ENCODE measurements at places on chromosomes 3 and 15. TPM values are rescaled to one million over a fixed set of nuclear protein-coding genes. Genes with fewer than 3 reads are reported as not detected.

GRCh38 chr3:150094150-150094933 lies 123.6 kb upstream of the PFN2 start:
- no peak overlapping the region for H3K27ac ChIP-seq
- H3K4me1 ChIP-seq: peaks cover 8% of the 10 kb centered on the region
- H3K36me3 ChIP-seq: no peaks in the 10 kb centered on the region
- no peaks in the 10 kb centered on the region for H3K27me3 ChIP-seq
- DNase-seq: no peak
- H3K4me3 ChIP-seq: no peak overlapping the region

GRCh38 chr3:20072422-20072821 lies 32.2 kb downstream of the KAT2B start:
- peaks cover 2% of the 10 kb centered on the region for H3K27me3 ChIP-seq
- no peak overlapping the region for H3K4me3 ChIP-seq
- no peaks in the 10 kb centered on the region for H3K36me3 ChIP-seq
- DNase-seq: no peak
- no peak overlapping the region for H3K27ac ChIP-seq

DNA sequence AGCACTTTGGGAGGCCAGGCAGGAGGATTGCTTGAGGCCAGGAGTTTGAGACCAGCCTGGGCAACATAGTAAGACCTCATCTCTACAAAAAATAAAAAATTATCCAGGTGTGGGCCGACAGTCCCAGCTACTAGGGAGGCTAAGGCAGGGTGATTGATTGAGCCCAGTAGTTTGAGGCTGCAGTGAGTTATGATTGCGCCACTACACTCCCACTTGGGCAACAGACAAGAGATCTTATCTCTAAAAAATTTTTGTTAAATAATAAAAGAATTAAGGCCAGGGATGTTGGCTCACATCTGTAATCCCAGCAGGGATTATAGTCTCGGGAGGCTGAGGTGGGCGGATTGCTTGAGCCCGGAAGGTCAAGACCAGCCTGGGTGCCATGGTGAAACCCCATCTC lies 25.8 kb upstream of the NFKBIZ start:
- peaks cover 11% of the 10 kb centered on the region for H3K36me3 ChIP-seq
- H3K27me3 ChIP-seq: no peaks in the 10 kb centered on the region
- no peak for DNase-seq
- H3K4me3 ChIP-seq: no peak overlapping the region
- no peak overlapping the region for H3K27ac ChIP-seq

- no peaks in the 10 kb centered on the region for H3K36me3 ChIP-seq
- no peak overlapping the region for H3K4me3 ChIP-seq
- no peaks in the 10 kb centered on the region for H3K4me1 ChIP-seq
- no peaks in the 10 kb centered on the region for H3K27me3 ChIP-seq
- H3K27ac ChIP-seq: no peak overlapping the region
Measured at GRCh38 chr15:100187677-100188076, 154.1 kb downstream of the ADAMTS17 start.

- H3K4me1 ChIP-seq: no peaks in the 10 kb centered on the region
- H3K4me3 ChIP-seq: no peak overlapping the region
- DNase-seq: no peak
- no peaks in the 10 kb centered on the region for H3K27me3 ChIP-seq
- H3K36me3 ChIP-seq: peaks cover 48% of the 10 kb centered on the region
Measured at GRCh38 chr15:42182961-42183360, 25.1 kb downstream of the VPS39 start.

DNA sequence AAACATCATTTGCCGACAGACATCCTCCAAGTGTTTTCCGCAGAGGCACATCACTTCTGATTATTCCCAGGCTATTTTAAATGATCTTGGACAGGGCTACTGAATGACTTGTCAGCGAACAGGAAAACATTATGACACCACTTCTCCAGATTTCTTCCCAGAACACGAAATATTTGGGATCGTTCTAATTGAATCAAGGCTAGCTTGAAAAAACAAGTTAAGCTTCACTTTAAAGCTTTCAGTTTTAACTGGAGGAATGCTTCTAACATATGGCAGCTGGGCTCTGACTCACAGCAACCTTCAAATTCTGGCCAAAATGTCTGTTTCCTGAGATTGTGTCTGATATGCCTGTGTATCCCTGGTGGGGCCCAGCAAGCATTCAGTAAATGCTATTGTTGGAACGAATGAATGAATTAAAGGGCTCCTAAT lies 127.0 kb upstream of the ICE2 start:
- no peaks in the 10 kb centered on the region for H3K27me3 ChIP-seq
- no peak overlapping the region for H3K4me3 ChIP-seq
- no peak for DNase-seq
- no peaks in the 10 kb centered on the region for H3K4me1 ChIP-seq
- H3K27ac ChIP-seq: no peak overlapping the region
- H3K36me3 ChIP-seq: no peaks in the 10 kb centered on the region

GRCh38 chr3:130465521-130465920 lies 51.5 kb upstream of the COL6A6 start:
- H3K27me3 ChIP-seq: no peaks in the 10 kb centered on the region
- DNase-seq: no peak
- no peak overlapping the region for H3K27ac ChIP-seq
- no peaks in the 10 kb centered on the region for H3K4me1 ChIP-seq

DNA sequence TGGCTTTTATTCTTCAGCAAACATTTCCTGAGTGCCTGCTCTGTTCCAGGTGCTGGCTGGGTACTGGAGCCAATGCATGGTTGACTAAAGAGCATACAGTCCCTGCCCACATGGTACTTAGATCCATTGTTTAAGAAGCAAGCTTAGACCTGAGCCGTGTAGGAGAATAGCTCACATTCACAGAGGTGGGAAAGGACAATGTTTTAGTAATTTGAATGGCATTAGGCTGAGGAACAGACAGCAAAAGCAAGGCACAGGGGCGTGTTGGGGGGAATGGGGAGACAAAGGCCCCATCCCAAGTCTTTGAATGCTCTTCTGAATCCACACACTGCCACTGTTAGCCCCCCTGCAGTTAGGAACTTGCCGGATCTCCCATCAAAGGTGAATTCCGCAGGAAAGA lies 388.2 kb upstream of the RGMA start:
- H3K4me3 ChIP-seq: no peak overlapping the region
- H3K36me3 ChIP-seq: no peaks in the 10 kb centered on the region
- H3K27me3 ChIP-seq: no peaks in the 10 kb centered on the region
- 0 out of 2 replicates have a peak overlapping the region, but pooled peaks have one; percentile 9 for H3K27ac ChIP-seq
- H3K4me1 ChIP-seq: peaks cover 20% of the 10 kb centered on the region

GRCh38 chr3:36244728-36245127 lies 135.6 kb upstream of the STAC start:
- no peak overlapping the region for H3K4me3 ChIP-seq
- no peaks in the 10 kb centered on the region for H3K27me3 ChIP-seq
- no peaks in the 10 kb centered on the region for H3K36me3 ChIP-seq
- H3K4me1 ChIP-seq: no peaks in the 10 kb centered on the region

DNA sequence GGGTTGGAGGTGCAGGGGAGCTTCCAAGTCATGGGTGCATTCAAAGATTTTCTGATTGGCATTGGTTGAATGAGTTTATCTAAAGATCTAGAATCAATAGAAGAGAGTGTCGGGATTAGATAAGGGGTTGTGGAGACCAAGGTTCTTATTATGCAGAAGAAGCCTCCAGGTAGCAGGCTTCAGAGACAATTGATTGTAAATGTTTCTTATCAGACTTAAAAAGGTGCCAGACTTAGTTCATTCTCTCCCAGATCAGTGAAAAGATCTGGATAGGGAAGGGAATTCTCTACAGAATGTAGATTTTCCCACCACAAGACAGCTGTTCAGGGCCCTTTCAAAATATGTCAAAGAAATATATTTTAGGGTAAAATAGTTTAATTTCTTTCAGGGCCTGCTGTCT lies 129.5 kb downstream of the LIPC start:
- H3K4me3 ChIP-seq: no peak overlapping the region
- no peak for DNase-seq
- no peaks in the 10 kb centered on the region for H3K27me3 ChIP-seq

GRCh38 chr3:156491192-156491591 lies 63.7 kb downstream of the SSR3 start:
- no peak overlapping the region for H3K27ac ChIP-seq
- no peak overlapping the region for H3K4me3 ChIP-seq
- no peaks in the 10 kb centered on the region for H3K27me3 ChIP-seq
- no peaks in the 10 kb centered on the region for H3K36me3 ChIP-seq
- H3K4me1 ChIP-seq: no peaks in the 10 kb centered on the region

DNA sequence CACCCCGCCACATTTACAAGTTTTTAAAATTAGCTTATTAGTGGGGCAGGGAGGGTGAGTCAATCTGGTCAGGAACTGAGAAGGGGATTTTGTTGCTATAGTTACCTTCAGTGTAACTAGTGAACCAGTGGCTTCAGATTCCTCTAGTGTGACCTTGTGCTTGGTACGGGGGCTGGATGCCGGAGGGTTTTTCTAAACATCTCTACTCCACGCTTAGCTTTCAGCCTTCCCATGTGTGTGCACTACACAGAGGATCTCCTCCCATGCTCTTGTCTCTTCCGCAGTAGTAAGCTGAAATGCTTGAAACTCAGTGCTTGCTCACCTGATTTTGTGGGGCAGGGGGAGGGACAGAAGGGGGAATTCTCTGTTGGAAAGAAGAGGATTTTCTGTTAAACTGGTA lies 67.9 kb upstream of the AKAP13 start:
- H3K27ac ChIP-seq: no peak overlapping the region
- H3K36me3 ChIP-seq: no peaks in the 10 kb centered on the region
- H3K4me3 ChIP-seq: no peak overlapping the region
- no peak for DNase-seq

DNA sequence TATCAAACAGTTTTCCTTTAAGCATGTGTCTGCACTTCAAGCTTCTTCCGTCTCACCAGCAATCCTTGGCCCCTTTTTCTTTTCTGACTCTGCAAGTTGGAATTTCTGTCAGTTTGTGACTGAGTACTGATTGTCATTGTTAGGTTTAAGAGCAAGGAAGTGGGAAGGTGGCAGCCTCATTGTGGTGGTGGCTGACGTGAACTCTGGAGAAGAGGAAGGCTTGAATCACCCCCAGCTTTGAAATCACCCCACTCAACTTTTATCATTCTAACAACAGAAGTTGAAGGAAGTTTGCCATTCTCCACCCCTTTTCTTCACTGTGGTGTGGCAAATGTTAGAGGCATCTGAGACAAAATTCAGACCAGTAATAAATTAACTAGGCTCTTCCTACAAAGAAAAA lies 231.6 kb upstream of the AGTR1 start:
- H3K36me3 ChIP-seq: no peaks in the 10 kb centered on the region
- H3K27me3 ChIP-seq: no peaks in the 10 kb centered on the region
- DNase-seq: no peak
- no peak overlapping the region for H3K4me3 ChIP-seq
- H3K27ac ChIP-seq: no peak overlapping the region
- no peaks in the 10 kb centered on the region for H3K4me1 ChIP-seq

DNA sequence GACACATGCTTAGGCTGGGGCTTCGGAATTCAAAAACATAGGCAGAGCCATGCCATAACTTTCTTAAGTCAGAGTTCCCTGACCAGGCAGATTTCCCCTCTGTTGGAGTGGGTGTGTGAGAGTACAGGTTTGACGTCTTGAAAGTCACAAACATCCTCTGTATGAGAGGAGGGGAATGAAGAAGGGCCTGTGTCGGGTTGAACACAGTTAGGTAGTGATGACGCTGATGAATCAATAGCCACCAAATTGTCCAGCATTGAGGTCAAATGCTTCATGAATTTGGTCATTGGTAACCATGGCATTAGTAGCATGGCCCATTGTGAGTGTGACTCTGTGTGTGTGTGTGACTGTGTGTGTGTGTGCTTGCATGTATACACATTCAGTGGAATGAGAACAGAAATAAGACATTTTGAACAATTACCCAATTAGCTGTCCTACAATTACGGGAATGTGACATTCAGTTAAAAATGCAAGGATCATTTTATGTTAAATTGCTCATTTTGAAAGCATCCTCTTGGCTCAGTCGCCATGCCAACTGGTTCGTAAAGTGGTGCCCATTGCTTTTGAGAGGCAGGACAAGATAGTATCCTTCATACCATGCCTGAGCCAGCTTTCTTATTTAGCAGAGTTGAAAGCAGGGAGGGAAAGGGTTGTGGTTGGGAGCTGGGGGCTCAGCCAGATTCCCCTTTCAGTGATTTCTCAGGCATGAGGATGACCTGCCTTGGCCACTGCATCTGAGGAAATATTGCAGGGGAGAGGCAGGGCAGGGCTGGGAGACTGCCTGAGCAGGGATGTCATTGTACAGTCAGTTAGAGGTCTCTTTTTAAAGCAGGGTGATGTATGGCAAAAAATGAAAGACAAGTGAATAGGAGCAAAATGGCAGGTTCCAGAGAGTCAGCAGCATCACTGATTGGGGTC lies 35.4 kb downstream of the RBP2 start:
- no peaks in the 10 kb centered on the region for H3K36me3 ChIP-seq
- no peak for DNase-seq
- H3K27me3 ChIP-seq: no peaks in the 10 kb centered on the region
- no peaks in the 10 kb centered on the region for H3K4me1 ChIP-seq
- H3K27ac ChIP-seq: no peak overlapping the region
- H3K4me3 ChIP-seq: no peak overlapping the region

GRCh38 chr15:50800715-50801114 lies 35.2 kb upstream of the SPPL2A start:
- no peak for DNase-seq
- no peak overlapping the region for H3K27ac ChIP-seq
- no peak overlapping the region for H3K4me3 ChIP-seq
- H3K36me3 ChIP-seq: no peaks in the 10 kb centered on the region
- no peaks in the 10 kb centered on the region for H3K4me1 ChIP-seq

- no peaks in the 10 kb centered on the region for H3K4me1 ChIP-seq
- H3K36me3 ChIP-seq: no peaks in the 10 kb centered on the region
- no peak for DNase-seq
- no peak overlapping the region for H3K27ac ChIP-seq
Measured at GRCh38 chr15:62618846-62619504, 423.6 kb upstream of the TPM1 start.

GRCh38 chr15:69820819-69821218 lies 276.9 kb downstream of the TLE3 start:
- H3K27ac ChIP-seq: no peak overlapping the region
- H3K36me3 ChIP-seq: no peaks in the 10 kb centered on the region
- H3K4me3 ChIP-seq: no peak overlapping the region
- H3K4me1 ChIP-seq: peaks cover 8% of the 10 kb centered on the region
- H3K27me3 ChIP-seq: peaks cover 5% of the 10 kb centered on the region

DNA sequence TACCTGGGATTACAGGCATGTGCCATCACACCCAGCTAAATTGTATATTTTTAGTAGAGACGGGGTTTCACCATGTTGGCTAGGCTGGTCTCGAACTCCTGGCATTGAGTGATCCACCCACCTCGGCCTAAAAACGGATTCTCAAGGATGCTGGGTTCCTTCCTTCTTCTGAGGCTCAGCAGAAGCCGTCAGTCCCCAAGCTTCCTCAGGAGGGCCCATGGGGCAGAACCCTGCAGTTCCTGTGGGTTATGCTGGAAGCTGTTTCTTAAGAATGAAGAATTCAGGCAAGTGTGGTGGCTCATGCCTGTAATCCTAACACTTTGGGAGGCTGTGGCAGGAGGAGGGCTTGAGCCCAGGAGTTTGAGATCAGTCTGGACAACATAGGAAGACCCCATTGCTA lies 29.0 kb upstream of the ZNF710 start:
- H3K4me1 ChIP-seq: no peaks in the 10 kb centered on the region
- DNase-seq: no peak
- H3K27me3 ChIP-seq: no peaks in the 10 kb centered on the region
- H3K4me3 ChIP-seq: no peak overlapping the region

The NUTM1 gene
- total RNA-seq: 0.61 TPM

The OR5K2 gene
- not detected for total RNA-seq

The SERINC4 gene
- not detected for total RNA-seq

The CORO2B gene
- 3.4 TPM for total RNA-seq

The ZNF662 gene
- total RNA-seq: not detected

The SEC61A1 gene
- 157 TPM for total RNA-seq

The CCRL2 gene
- total RNA-seq: not detected

The RASGRP1 gene
- total RNA-seq: 2.1 TPM

The CDHR4 gene
- 0.50 TPM for total RNA-seq

The GYG1 gene
- total RNA-seq: 34.2 TPM

The RTP1 gene
- total RNA-seq: 3.0 TPM
